ENCODE measurements at places on chromosomes 11 and 22. TPM values are rescaled to one million over a fixed set of nuclear protein-coding genes. Genes with fewer than 3 reads are reported as not detected.

DNA sequence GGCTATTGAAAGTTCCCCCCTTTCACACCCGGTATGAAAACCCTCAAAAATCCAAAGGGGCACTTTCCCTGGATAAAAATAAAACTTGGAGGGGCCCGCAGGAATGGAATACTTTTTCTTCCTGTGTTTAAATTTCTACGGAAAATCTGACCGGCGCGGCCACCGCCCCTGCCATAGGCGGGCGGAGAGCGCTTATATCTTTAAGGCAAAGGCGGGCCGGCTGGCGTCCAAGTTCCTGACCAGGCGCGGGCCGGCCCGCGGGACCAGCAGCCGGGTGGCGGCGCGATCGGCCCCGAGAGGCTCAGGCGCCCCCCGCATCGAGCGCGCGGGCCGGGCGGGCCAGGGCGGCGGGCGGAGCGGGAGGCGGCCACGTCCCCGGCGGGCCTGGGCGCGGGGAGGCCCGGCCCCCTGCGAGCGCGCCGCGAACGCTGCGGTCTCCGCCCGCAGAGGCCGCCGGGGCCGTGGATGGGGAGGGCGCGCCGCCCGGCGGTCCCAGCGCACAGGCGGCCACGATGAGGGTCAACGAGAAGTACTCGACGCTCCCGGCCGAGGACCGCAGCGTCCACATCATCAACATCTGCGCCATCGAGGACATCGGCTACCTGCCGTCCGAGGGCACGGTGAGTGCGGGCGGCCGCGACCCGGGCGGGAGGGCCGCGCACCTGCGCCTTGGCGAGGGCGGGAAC lies at the start of gene ANO1:
ANO1 (plus strand) TSS at position 223 of the 686 bp plus-strand sequence; CDS start at position 513, 290 bp downstream.
- peak within 1 kb of the TSS; percentile 75 for H3K4me3 ChIP-seq
- H3K36me3 ChIP-seq = no peaks in the 10 kb centered on the region
- H3K27me3 ChIP-seq = no peaks in the 10 kb centered on the region

Gene OPCML
- total RNA-seq = not detected

Gene TIMP3
- total RNA-seq = 756 TPM

DNA sequence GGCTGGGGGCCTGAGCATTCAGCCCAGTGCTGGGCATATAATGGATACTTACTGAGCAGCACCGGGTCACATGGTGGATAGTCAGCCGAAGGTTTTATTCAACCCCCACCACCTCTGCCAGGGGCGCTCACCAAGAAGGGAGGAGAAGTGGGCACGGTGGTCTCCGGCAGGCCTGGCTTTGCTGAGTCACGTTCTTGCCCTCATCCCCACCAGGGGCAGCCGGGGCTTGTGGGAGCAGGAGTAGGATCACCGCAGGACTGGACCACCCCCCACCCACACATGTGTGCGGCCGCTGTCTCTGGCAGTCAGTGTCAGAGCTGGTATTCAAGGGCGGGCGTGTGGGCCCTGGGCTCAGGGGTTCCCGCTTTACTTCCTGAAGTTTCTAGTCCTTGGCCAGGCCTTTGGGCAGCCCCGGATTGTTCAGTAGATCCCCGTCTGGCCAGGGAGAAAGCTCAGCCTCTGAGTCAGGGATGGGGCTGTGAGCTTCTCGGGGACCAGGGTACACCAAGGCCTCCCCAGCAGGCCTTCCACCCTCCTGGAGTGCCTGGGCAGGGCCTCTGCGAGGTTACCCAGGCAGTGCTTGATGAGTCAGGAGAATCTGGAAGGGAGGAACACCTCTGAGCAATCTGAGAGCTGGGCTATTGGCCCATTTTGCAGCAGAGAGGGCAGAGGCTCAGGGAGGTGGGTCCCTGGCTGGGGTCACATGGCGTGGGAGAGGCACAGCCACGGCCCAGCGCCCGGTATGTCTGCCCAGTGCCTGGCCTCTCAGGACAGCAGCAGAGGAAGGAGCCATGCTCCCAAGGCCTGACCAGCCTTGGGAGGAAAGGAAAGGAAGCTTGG lies 60.6 kb downstream of the RTL6 start:
- H3K4me1 ChIP-seq = no peaks in the 10 kb centered on the region
- H3K27ac ChIP-seq = no peak overlapping the region
- no peak for DNase-seq
- no peak overlapping the region for H3K4me3 ChIP-seq
